ENCODE measurements at places on chromosomes 16 and 17.
A peak's percentile ranks its signal among the peaks of the same experiment; 100 is the strongest.

DNA sequence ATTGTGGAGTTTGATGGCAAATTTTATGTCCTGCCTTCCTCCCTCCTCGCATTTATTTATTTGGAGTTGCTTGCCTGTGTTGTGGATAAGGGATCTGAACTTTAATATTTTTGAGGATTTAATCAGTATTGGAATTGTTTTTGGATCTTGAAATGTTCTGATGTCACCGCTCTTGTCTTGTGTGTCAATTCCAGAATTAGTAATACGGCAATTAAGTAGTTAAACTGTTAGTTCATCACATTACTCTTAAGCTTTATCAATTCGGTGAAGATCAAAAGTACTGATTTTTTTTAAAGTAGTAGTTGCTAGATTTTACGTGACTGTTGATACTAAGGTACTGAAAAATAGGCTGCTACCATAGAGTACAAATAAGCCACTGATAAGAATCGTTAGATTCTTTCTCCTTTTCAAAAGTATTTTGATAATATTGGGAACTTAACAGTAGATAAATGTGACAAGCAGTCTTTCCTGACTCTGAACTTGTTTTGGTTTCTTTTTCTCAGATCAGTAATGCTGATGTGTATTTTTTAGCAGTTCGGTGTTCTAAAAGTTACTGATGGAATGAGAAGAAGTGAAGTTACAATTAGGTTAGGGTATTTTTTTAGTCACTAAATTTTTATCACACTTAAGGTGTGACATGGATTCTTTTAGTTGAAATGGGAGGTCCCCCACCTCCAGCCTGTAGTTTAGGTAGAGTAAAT is 2.0 kb downstream of the RBBP6 start:
- DNase-seq, result no peak

DNA sequence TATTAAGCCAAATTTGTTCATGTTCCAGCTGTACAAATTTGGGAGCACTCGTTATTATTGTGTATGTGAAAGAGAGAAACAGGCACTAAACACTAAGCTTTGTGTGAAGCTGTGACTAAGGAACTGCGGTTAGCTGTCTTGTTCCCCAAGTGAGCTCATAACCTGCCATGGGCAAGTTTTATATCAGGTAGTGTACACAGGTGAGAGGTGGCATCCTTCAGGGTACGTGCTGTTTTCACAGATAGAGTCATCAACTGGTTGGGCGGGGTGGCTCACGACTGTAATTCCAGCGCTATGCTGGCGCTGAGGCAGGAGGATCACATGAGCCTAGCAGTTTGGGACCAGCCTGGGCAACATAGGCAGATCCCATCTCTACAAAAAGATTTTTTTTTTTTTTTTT is 2.8 kb downstream of the DNAJA3 start:
- DNase-seq, result no peak

- DNase-seq, result no peak
These were observed 20.5 kb upstream of the ERN1 start for GRCh38 chr17:64150237-64151015.

DNA sequence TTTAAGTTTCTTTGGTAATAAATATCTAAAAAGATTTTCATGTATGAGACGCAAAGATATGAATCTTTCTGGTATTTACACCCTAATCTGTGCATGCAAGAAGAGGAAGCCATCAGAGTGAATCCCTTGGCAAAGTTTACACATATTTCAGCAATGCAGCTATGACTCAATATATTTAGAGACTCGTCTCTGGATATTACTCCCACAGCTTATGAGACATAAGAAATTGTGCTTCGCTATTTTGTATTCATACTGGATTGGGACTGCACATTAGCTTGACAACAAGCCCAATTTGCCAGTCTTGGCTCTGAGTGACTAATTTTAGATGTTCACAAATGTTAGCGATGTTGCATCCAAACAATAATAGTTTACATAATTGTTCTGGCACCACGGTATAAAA is 532.0 kb downstream of the CDH11 start:
- DNase-seq, result no peak

GRCh38 chr17:77864234-77865111 is 94.0 kb upstream of the TNRC6C start:
- DNase-seq, result no peak

DNA sequence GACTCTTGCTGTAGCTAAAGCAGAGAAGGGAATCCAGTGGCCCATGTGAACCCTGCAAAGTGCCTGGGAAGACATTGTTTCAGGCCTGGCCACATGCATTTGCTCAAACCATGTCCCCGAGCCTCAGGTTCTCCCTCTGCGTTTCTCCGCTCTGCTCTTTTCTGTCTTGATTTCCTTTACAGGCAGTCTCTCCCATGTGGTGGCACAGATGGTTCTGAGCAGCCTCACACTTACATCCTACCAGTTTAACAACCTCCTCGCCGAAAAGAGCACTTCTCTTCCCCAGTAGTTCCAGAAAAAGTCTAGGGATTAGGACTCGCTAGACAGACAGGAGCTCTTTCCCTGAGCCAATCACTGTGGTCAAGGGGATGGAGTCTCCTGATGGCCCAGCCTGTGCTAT is 28.3 kb upstream of the MYH10 start:
- DNase-seq, result no peak

DNA sequence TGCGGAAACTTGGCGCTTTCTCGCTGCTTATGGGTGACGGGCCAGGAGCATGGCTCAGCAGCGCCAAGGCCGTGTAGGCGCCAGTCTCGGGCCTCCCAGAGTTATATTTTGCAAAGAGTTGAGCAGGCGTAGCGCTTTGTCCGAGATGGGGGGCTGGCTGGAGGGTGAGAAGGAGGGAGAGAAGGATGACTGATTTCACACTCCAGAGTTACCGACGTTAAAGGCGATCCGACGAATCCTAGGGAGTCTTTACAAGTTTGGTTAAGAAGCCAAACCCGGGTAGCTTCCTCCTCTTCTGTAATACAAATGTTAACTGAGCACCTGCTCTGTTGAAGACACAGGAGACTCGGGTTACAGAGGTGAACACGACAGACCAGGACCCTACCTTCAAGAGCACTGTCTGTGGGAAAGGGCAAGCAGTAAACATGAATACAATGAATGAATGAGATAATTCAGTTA is 782 bp downstream of the POLR2A start:
- no peak for DNase-seq

GRCh38 chr16:11964761-11965551 is at the start of gene TNFRSF17:
TNFRSF17 (plus strand) TSS chr16:11965210; CDS start chr16:11965325, 115 bp downstream.
- peak; percentile 94 for DNase-seq

- no peak for DNase-seq
These were observed at the start of gene ACE for GRCh38 chr17:63476854-63477479. ACE (plus strand) TSS chr17:63477061; CDS start chr17:63477095, 34 bp downstream.

- peak; percentile 89 for DNase-seq
These were observed 39.5 kb downstream of the DYNLRB2 start for GRCh38 chr16:80580109-80580832.

- no peak for DNase-seq
These were observed 780.8 kb upstream of the CDH8 start for GRCh38 chr16:62816971-62817519.

- no peak for DNase-seq
These were observed 21.5 kb downstream of the TNS4 start for GRCh38 chr17:40479754-40480480.

- DNase-seq, result no peak
These were observed 41.7 kb downstream of the SMPD3 start for GRCh38 chr16:68406458-68407152.

DNA sequence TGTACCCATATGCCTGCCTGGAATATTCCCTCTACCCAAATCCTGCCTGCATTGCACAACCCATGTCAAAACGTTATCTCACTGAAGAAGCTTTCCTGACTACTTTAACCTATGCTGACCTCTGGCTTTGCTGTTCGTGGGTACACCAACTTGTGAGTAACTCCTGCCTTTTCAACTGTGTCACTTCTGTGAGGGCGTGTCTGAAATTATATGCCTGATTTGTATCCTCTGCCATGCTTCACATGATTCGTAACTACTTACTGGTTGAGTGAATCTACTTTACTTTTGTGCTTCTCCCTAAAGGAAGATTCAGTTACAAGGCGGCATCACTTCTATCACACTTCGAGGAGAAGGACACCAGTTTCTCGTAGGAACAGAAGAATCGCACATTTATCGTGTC is 33.3 kb upstream of the USP43 start:
- DNase-seq, result no peak

DNA sequence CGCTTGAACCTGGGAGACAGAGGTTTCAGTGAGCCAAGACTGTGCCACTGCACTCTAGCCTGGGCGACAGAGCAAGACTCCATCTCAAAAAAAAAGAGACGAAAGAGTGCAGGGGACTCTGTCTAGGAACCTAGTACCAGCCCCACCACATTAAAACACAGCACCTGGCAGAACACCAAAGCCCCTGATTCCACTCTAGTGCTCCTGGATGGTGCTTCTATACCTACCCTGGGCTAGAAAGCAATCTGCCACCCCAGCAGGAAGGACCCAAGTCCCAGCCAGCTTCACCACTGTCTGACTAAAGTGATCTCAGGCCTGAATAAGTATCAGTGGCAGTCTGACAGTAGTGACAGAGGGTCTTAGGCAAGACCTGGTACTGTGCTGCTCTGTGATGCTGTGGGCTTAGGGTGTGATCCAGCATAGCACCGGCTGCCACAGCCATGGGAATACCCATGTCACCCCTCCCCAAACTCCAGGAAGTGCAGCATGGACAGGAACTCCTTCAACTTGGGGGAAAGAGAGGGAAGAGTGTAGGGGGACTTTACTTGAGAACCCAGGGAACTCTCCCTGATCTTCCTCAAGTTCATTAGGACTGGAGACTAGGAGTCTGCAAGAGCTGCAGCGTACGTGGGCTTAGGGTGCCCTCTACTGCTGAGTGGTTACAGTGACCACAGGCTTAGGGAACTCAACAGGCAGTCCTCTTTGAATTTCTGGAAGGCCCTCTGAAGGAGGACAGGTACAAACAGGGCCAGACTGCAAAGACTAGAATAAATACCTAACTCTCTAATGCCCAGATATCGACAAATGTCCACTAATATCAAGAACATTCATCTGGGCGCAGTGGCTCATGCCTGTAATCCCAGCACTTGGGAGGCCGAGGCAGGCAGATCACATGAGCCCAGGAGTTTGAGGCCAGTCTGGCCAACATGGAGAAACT is 30.0 kb upstream of the RNF43 start:
- DNase-seq, result peak; percentile 53

DNA sequence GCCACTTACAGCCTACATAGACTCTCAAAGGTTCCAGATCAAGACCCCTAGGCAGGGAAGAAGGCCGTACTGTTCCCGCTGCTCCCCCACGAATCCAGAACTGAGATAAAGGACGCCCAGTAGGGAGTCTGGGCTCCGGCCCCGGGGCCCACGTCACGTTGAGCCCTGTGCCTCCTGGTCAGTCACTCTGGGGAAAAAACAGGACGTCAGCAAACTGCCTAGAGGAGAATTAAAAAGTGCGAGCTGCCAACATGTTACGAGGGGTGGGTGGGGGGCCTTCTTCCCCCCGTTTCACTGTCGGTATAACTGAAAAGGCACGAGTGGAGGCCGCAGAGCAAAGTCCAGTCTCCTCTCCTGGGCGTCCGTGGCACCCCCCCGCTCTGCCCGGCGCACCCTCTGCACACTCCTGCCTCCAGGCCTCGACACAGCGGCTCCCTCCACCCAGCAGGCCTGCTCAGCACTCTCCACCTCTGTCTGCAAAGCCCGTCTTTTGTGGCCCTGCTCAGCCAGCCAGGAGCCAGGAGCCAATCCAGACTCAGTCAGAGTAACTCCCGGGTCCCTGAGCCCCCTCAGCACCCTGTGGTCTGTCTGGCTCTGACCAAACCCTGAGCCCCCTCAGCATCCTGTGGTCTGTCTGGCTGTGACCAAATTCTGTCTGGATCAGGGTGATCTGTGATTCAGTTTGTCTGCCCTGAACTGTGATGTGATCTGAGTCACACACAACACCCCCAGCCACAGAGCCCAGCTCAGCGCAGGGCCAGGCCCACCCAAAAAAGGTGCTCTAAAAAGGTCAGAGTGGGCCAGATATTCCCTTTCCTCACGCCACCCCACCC is 6.2 kb downstream of the ITGAE start:
- DNase-seq, result no peak

GRCh38 chr17:58105093-58105492 is 21.9 kb downstream of the DYNLL2 start:
- no peak for DNase-seq

DNA sequence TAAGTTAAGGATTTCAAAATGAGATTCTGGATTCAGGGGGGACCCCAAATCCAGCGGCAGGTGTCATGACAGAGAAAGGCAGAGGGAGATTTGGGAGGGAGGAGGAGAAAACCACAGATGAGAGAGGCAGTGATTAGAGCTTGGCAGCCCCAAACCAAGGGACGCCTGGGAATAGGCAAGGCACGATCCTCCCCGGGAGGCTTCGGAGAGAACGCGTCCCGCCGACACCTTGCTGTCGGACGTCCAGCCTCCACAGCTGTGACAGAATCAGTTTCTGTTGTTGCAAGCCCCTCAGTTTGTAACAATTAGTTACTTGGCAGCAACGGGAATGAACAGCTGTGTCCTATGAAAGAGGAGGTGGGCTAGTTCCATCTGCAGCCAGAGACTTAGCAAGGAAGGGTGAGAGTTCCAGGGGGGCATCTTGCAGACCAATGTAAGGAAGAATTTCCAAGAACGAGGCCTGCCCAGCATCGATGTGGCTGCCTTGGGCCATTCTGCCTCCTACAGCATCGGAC is 110.7 kb upstream of the SDK2 start:
- DNase-seq, result no peak

GRCh38 chr17:65954148-65954449 is 237.8 kb downstream of the CEP112 start:
- no peak for DNase-seq

GRCh38 chr16:86854058-86854621 is 275.8 kb downstream of the FOXL1 start:
- no peak for DNase-seq

- DNase-seq, result no peak
These were observed 13.5 kb upstream of the ALOX15B start for GRCh38 chr17:8025176-8025911.

DNA sequence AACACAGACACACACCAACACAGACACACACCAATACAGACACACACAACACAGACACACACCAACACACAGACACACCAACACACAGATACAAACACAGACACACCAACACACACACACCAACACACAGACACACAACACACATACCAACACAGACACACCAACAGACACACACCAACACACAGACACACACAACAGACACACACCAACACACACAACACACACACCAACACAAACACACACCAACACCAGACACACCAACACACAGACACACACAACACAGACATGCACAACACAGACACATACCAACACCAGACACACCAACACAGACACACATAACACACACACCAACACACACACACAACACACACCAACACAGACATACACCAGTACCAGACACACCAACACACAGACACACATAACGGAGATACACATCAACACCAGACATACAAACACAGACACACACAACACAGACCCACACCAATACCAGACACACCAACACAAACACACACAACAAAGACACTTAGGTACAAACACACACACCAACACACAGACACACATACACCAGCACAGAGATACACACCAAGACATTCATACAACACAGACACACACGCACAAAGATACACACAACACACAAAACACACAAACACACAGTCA is 2.2 kb downstream of the CDRT4 start:
- DNase-seq, result no peak

GRCh38 chr17:44830359-44831288 is 537 bp upstream of the GJC1 start:
- DNase-seq, result no peak

- no peak for DNase-seq
These were observed 76.2 kb downstream of the NT5M start for GRCh38 chr17:17379197-17379991.

Measured in GM12878 (cell line).